Activated naive CD4-positive, alpha-beta T cell treated with anti-CD3 and anti-CD28 coated beads, Interleukin-2, amount 50 U/mL, for 16 hours (primary cell): ENCODE measurements at places on chromosomes 1 and 21.

DNA sequence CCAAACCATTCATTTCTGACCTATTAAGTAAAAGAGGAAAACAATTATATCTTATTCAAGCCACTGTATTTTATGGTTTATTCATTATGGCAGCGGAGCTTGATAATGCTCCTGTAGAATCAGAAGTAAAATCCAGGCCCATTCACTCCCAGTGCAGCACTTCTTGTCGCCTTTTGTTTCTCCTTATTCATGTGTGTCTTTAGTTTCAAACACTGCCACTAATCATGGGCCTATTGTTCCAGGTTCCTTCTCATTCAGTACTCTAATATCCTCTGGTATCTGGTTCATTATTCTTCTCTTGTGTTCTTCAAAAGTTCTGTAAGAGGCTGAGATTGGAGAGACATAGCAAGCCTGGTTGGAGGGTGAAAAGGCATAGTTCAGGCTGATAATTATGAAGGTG, 218.3 kb downstream of the LRRIQ3 start:
- DNase-seq = no peak

DNA sequence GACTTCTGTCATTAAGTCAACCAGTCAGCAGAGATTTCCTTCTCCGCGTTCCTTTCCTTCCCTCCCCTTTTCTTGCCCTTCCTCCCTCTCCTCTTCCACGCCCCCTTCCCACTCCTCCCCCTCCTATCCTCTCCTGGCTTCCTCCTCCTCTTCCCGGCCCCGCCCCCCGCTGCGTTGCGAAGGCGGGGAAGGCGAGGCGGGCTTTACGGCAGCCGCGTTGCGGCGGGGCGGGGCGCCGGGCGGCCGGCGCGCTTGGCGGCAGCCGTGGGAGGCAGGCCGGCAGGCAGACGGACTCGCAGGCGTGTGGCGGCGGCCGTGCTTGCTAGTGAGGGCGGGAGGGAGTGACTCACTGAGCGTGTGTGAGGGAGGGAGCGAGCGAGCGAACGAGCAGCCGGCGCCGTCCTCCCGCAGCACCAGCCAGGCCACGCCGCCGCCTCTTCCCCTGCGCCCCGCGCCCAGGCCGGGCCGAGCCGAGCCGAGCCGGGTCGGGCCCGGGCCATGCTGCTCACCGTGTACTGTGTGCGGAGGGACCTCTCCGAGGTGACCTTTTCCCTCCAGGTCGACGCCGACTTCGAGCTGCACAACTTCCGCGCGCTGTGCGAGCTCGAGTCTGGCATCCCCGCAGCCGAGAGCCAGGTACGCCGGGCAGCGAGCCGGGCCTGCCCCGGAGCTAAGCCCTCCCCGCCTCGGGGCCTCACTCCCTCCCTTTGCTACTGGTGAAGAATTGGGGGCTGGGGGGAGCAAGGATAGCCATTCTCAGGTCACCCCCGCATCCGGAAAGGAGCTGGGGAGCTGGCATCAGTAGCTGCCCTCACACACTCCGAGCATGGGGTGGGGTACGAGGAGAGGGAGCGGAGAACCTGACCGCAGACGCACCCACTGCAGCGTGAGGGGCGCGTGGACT, at the start of gene DDI2:
TSS of gene DDI2 (plus strand) at position 286 of the 904 bp plus-strand sequence. CDS start at position 499, 213 bp downstream.
- DNase-seq = peak; percentile 95

- DNase-seq = no peak
Observed at GRCh38 chr1:59396387-59396786, 99.5 kb downstream of the FGGY start.

DNA sequence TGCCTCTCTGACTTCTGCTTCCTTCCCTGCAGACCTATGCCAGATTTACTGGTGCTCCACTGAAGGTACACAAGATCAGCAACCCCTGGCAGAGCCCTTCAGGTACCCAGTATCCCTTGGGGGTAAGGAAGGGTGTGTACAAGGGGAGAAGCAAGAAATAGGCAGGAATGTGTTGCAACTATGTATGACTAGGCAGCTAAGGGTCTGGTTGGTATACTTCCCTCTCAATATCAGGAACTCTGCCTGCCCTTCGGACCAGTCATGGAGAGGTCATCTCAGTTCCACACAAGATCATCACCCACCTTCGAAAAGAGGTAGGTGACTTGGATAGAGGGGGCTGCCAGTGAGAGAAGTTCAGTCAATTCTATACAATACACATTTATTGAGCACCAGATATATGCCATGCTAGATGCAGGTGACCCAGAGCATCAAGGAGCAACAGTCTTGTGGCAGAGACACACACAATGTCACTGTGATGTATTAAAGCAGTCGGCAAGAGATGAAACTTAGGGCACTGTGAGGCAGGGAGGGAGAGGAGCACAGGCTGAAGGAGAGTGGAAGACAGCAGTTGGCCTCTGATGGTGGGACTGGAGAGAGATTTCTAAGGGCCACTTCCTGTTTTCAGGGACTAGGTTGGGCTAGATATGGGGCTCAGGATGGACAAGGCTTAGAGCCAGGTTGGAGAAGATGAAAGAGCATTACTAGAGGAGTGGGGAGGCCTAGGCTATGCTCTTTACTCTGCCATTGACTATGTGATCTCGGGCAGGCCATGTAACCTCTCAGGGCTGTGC, 2.0 kb downstream of the MTX1 start:
- DNase-seq = no peak

- DNase-seq = no peak
Observed at GRCh38 chr1:164092603-164093353, 466.2 kb upstream of the PBX1 start.

DNA sequence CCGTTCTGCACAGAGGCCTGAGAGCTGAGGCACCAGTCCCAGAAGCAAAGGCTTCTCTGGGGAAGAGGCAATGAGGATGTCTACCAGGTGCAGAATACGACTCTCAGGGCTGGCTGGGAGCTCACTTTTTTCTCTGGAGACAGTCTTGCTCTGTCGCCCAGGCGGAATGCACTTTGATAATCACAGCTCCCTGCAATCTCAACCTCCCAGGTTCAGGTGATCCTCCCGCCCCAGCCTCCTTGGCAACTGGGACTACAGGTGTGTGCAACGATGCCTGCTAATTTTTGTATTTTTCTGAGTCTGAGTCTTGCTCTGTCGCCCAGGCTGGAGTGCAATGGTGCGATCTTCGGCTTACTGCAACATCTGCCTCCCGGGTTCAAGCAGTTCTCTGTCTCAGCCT, 17.6 kb downstream of the NADK start:
- DNase-seq = no peak

GRCh38 chr1:23787701-23788100, 3.2 kb upstream of the LYPLA2 start:
- DNase-seq = no peak

GRCh38 chr1:15737324-15738319, 1.6 kb downstream of the SLC25A34 start:
- DNase-seq = no peak

DNA sequence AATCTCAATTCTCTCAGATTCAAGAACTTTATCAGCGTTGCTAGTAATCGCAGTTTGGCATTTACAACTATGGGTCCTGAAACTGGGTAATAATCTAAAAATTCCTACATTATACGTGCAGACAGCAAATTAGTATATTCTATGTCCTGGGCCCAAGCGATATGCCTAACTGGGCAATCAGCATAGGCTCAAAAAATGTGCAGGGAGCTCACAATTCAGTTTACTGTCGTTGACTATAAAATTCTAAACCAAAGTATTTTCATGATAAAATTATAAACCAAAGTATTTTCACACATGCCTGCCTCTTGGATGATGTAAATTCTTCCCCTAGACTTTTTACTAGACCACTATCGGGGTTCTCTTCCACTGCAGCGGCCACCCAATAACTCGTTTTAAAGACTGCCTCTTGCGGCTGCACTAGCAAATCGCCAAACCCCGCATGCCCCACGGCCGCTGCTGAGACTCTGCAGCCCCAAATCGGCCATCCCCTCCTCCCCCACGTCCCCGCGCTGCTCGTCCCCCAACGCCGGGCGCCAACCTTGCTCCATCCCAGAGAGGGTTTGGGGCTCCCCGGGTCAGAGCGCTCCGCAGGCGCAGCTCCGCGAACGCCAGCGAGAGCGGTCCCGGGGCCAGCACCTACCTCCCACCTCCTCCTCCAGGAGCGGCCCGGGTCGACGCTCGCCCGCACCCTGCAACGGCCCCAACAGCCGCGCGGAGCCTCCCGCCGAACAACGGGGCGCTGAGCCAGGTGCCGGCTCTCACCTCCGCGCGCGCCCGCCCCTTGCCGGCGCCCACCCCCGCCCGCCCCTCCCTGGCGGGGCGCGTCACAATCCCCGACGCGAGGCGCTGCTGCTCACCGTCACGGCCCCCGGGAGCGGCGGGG, 506 bp downstream of the SSX2IP start:
- no peak for DNase-seq

- no peak for DNase-seq
Observed at GRCh38 chr1:225931270-225932136, 7.5 kb upstream of the PYCR2 start.

- no peak for DNase-seq
Observed at GRCh38 chr1:55575571-55576279, 360.6 kb upstream of the USP24 start.

GRCh38 chr1:37485902-37486679, 11.7 kb downstream of the ZC3H12A start:
- DNase-seq = no peak

- DNase-seq = no peak
Observed at GRCh38 chr1:46488343-46489168, 1.1 kb upstream of the DMBX1 start.

- no peak for DNase-seq
Observed at GRCh38 chr1:151540982-151541377, 871 bp downstream of the TUFT1 start.

- no peak for DNase-seq
Observed at GRCh38 chr1:85313888-85314696, 37.7 kb upstream of the BCL10 start.

DNA sequence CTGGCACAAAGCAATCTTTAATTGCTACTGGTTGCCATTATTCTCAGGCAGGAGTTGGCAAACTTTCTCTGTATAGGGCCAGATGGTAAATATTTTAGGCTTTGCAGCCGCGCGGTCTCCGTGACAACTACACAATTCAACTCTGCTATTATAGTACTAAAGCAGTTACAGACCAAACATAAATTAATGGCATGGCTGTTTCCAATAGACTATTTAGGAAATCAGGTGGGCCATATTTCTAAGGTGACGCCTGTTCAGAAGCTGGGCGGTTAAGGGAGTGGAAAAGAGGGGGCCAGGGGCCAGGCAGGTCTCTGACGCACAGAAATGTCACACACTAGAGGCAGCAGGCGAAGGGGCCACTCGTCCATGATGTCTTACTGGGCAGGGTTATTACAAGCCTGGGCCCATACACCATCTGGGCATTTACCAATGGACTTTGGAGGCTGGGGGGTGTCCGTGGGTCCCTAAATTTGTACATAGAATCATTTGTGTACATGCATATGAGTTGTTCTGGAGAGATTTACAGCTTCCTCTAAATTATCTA, 80.1 kb downstream of the STUM start:
- DNase-seq = no peak

- no peak for DNase-seq
Observed at GRCh38 chr1:111364690-111365089, 62.8 kb downstream of the OVGP1 start.

GRCh38 chr21:38334866-38335265, 78.1 kb downstream of the KCNJ15 start:
- no peak for DNase-seq

- DNase-seq = no peak
Observed at GRCh38 chr1:114468047-114468446, 43.0 kb downstream of the TRIM33 start.

DNA sequence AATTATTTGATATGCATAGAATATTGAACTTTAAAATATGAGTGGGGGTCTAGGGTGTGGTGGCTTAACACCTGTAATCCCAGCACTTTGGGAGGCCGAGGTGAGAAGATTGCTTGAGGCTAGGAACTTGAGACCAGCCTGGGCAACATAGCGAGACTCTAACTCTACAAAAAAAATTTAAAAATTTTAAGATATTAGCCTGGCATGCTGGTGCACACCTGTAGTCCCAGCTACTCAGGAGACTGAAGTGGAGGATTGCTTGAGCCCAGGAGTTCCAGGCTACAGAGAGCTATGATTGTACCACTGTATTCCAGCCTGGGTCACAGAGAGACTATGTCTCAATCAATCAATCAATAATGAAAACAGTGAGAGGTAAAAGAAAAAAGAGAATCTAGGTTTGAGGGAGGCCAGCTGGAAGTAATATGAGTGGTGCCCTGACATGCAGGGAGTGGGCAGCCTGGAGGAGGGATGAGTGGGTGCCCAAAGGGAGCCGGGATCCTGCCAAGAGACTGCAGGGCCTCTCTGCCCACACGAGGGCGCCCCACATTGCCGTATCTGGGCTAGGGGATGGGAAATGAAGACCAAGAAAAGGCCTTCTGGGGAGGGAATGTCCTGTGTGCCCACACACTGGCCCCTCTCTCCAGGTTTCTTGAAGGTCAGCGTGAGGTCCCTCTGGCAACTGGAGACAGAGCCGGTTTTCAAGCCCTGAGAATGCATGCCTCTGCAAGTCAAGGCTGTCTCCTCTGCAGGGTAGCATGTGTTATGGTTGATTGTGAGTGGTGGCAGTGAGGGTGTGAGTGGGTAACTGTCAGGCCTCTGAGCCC, 93.9 kb upstream of the PPM1J start:
- DNase-seq = peak; percentile 65

DNA sequence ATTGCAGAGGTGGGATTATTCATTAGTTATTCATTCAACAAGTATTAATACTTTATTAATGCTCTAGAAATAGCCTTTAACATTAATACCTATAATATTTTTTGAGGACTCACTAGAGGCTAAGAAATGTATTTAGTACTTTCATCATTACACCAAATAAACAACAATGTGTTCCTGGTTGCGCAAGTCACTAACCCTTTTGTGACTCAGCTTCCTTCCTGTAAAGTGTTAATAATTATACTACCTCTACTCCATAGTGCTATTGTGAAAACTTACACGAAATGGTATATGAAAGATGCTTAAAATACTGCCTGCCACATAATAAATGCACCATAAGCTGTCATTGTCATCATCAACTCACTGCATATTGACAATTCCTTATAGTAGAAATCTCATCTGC, 431.0 kb downstream of the DPYD start:
- no peak for DNase-seq

DNA sequence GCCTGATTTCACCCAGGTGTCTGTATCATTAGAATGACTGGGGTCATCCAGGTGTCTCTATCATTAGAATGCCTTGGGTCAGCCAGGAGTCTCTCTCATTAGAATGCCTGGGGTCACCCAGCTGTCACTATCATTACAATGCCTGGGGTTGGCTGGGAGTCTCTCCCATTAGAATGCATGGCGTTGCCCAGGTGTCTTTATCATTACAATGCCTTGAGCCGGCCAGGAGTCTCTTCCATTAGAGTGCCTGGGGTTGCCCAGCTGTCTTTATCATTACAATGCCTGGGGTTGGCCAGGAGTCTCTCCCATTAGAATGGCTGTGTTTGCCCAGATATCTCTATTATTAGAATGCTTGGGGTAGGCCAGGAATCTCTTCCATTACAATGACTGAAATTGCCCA, 61.6 kb downstream of the RNF187 start:
- DNase-seq = no peak
